ENCODE measurements at places on chromosomes 1 and 21.

DNA sequence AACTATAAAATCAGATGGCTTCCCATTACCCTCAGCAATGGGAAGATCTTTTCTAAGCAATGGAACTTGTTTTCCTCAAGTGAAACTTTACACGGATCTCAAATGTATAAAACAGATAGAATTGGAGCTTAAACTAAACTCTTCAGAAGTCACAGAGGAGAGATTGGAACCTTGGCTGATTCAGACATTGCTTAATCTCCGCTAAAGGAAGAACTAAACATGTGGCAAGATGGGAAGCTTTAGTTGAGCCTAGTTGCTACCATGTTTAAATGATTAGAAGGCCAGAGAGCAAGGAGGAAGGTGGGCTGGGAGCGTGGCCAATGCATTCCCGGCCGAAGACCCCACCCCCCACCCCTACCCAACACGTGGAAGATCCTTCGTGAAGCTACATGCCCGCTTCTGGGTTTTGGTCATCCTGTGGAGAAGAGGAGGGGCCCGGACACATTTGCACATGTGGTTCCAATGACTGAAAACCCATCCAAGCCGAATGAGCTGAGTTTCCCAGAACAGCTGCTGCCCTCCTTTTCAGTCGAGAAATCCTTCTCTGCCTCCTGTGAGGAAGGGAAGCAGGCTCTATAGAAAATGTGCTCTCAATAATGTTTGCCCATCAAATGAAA, 164.3 kb downstream of the MIS18A start:
- no peak for DNase-seq

GRCh38 chr21:41816583-41817165, 49.8 kb upstream of the RIPK4 start:
- peak; percentile 16 for DNase-seq

- peak; percentile 64 for DNase-seq
These were observed 88.9 kb downstream of the AK5 start for GRCh38 chr1:77370583-77371306.

DNA sequence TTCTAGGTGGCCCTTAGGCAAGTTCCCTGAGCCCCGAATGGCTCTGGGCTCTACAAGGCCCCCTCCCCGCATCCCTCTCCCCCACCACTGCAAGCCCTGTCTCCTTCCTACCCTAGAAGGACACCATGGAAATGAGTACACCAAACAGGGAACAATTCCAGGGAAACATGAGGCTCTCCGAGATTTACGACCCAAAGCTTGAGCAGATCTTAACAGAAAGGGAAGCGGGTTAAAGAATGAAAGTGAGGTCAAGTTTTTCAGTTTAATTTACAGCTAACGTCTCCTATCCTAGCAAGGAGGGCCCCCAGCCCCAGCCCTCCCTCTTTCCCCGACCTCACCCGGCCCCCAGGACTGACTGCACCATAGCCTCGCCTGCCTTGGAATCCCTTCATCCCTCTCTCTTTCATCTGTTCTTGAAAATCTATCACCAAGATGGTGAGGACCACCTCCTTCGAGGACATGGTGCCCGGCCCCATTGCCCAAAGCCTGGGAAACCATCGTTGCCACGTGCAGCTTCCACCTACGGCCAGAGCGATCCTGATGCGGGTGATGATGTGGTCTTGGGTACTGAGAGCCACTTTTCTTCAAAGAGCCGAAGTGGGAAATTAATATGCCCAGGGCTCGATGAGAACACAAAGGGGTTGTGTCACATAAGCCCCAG, 30.5 kb downstream of the SIM2 start:
- no peak for DNase-seq

GRCh38 chr1:15928971-15929965, 46.6 kb downstream of the ZBTB17 start:
- DNase-seq = no peak

DNA sequence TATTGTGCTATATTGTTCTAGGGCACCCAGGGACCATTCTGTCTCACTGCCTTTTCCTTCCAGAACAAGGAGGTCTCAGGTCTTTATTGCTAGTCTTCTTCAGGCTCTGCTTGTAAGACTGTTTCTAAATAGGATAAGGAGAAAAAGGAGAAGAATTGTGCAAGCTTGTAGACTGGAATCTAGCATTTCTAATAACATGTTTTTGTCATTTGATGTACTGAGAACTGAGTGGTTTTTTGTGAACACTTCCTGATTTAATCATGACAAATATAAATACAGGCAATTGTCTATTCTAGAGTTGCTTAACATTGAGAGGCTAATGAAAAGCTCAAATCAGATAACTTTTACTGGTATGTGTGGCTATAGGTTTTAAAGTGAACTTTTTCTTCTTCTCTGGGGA, 77.6 kb downstream of the CLIC4 start:
- no peak for DNase-seq

DNA sequence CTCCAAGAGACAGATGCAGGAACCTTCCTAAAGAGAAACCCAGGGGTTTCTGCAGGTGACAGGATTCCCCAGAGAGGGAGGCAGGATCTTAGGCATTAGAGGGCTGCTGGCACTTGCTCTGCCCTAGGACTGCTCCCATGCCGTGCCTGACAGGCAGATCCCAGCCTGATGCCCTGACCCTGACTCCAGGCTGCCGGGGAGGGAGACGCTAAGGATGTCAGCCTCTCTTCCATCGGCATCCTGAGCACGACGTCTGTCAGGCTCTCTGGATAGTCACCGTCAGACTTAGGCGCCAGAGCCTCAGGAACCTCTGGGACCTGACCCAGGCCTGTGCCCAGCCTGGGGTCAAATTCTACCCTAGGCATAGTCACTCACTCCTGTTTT, 157.1 kb downstream of the NPHP4 start:
- no peak for DNase-seq

DNA sequence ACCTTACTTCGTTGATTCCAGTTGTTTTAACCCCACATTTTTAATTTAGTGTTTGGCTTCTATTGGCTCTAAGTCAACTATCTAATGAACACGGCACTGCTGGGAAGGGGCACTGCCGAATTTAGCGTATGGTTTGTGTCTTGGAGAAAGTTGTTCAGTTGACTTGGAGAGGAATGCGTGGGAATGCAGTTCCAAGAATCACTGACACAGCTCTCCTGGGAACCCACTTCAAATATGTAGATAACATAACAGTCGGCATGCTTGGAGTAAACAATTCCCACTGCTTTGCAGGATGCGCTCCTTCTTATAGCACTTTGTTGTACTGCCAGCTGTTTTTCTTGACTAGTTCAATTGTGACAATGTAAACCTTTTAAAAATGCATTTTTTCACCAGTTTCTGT, 104.3 kb downstream of the RYR2 start:
- DNase-seq = no peak

- no peak for DNase-seq
These were observed 64.9 kb downstream of the ACOT7 start for GRCh38 chr1:6328696-6329095.

GRCh38 chr1:67735806-67736627, 51.0 kb downstream of the GADD45A start:
- DNase-seq = peak; percentile 87

GRCh38 chr1:85027242-85027983, 20.9 kb downstream of the MCOLN3 start:
- DNase-seq = peak; percentile 26

DNA sequence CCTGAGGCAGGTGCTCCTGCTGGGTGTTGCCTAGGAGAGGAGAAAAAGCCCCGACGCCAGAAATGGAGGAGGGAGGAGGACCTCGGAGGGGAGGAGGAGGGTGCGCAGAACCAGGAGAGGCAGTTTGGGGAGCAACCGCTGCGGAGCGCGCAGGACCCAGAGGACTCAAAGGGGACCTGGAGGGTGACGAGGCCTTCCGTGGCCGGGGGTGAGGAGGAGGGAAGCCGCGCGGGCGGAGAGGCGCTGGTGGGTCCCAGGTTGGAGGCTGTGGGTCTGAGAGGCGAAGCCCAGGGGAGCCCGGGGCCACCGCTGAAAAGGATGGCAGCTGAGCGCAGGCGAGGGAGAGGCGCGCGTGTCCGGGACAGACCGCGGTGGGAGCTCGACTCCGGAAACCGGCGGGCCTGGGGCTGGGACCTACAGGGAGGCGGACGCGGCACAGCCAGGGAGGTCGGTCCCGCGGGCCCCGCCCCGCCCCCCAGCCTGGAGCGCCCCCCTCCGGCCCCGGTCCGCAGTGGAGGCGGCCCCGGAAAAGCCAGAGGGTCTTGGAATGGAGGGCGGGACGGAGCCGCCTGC, 15.1 kb downstream of the RNF223 start:
- DNase-seq = peak; percentile 64
